ENCODE measurements at places on chromosomes 16 and 17.
A peak's percentile ranks its signal among the peaks of the same experiment; 100 is the strongest.

DNA sequence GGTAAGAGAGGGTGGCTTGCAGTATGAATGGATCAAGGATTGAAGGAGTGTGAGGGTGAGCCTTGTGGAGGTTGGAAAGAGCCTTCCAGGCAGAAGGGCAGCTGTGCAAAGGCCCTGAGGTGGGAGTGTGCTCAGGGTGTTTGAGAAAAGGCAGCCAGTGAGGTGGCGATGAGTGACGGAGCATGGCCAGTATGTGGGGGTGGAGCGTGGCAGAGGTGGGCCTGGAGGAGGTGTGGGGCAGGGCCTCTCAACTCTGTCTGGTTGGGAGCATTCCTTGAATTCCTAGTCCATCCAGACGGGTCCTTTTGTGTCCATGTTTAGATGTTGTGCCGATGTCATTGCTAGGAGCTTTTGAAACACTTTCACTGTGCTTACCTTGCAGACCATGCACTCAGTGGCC, 51.3 kb downstream of the EPN2 start:
- DNase-seq = peak; percentile 29

DNA sequence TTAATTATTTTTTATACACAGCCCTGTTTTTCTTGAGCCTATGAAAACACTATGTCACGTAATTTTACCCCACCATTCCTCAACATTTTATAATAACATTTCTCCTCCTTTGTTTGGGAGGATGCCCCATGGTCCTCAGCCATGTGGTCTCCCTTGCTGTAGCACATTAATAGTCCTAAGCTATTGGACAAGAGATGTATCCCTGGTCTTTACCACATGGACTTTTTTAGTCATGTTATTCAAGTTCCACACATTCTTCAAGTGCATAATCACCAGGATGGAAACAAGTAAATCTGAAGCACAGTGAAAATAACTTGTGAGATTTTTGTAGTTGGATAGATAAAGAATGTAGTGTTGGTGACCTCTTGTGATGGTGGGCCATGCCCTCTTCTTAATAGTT, 2.0 kb upstream of the KRTAP2-3 start:
- peak; percentile 65 for DNase-seq

DNA sequence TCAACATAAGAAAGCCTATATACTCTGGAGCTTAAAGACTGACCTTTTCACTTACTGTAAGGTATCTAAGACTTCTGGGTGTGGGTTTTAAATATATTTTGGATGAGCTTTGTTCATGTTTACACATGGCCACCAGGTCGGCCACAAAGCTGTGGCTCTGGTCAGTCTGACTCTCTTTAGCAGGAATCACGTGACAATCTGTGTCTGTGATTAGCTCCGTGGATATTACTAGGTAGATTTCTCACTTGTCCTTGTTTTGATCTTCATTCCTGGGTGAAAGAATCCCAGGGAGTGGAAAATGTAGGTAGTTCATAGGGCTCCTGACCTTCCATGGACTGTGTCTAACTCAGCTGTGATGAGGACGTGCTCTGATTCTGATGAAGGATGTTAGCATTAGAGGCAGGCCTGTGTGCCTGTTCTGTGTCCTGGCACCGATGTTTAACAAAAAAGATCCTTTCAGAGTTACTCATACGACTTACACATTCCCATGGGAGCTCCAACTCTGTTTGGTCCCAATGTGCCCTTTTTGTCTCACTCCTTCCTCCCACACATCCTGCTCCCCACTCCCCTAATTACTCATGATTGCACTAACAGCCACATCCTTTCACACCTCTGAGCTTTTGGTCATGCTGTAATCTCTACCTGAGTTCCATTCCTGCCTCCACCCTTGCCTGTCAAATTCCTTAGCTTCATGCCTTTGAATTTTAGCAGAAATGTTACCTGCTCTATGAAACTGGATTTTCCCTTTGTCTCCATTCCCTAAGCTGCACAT, 425.1 kb downstream of the MAF start:
- DNase-seq = no peak

DNA sequence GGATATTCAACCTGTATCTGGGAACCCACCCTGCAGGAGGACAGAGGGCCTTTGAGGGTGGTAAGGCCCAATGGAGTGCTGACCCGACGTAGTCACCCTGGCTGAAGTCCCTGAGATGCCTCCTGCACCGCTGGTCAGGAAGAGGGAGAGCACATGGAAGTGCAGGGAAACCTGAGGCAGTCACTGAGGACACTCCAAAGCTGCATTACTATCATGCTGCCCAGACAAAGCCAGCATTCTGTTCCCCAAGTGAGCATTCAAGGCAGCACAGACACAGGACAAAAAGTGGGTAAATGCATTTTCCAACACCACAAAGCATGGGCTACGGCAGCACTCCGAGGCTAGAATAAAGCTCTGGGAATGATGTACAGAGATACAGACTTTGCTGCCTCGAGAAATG, 46.8 kb upstream of the BCAR1 start:
- DNase-seq = no peak

DNA sequence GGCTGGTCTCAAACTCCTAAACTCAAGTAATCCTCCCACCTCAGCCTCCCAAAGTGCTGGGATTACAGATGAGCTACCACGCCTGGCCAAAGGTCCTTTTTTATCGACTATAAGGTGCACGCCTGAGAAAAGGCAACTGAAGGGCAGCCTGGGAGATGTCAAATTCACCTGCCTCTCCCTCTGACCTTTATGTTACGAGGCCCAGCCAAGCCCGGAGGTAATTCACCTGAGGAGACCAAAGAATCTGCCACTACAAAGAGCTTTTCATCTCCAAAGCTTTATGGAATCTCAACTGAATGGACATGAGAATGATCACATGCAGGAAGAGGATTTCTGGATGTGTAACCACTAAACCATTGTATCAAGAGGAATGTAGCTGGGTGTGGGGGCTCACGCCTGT, 37.2 kb downstream of the LYRM1 start:
- DNase-seq = no peak

DNA sequence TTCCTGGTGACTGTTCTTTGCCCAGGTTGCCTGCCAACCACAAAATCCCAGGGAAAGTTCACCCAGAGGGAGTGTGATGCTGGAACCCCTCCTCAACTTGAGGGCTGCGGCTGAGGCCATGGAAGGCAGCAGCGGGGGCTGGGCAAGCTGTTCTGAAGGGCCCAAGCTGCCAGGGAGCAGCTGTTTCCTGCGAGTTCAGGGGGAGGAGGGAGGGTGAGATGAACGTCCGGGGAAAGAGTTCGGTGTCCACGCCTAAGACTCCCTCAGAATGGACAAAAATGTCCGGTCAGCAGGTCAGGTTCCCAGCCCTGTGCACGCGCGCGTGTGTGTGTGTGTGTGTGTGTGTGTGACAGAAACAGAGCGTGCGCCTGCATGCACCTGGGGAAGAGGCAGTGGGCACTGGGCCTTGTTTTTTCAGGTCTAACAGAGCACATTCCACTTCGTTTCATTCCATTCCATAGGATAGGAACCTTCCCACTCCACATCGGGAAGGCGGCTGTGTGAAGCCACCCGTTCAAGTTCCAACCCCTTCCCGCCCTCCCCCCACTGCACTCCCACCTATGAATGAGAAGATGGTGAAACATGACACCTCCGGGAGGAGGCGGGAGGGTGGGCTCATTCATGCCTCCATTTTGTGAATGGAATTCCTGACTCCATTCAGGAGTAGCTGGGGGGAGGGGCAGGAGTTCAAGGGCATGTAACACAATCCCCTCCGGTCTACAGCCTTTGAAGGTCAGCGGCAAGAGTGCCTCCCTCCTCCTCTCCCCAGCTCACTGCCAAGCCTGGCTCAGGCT, 15.7 kb downstream of the ETV4 start:
- DNase-seq = peak; percentile 92

GRCh38 chr17:39001703-39002637, 34.8 kb upstream of the FBXO47 start:
- DNase-seq = peak; percentile 87

DNA sequence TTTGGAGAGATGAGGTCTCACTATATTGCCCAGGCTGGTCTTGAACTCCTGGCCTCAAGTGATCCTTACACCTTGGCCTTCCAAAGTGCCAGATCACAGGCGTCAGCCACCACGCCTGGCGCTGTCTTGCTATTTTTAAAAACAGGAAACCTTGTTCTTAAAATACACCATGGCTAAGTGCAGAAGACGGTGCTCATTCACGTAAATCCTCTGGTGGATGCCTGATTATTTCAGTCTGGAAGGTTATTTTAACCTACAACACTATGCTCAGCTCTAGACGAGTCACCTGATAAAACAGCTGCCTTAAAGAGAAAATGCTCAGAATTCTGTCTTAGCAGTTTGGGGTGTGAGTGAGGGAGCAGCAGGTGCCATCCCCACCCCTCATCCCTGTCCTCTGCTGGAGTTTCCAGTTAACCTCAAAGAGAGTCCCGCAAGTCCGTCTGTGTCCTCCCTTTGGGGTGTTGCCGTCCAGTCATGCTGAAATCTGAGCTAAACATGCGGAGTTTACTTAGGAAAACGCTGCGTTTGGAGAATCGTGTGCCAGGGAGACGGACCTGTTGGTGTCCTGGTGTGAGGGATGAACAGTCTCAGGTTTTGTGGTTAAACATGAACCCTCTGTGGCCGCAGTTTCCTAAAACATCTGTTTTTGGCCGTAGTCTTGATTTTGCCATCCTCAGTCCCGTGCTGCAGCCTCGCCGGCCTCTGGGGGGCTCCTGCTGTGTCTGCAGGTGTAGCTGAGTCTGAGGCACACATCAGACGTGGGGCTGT, 17.1 kb downstream of the SPG7 start:
- no peak for DNase-seq

DNA sequence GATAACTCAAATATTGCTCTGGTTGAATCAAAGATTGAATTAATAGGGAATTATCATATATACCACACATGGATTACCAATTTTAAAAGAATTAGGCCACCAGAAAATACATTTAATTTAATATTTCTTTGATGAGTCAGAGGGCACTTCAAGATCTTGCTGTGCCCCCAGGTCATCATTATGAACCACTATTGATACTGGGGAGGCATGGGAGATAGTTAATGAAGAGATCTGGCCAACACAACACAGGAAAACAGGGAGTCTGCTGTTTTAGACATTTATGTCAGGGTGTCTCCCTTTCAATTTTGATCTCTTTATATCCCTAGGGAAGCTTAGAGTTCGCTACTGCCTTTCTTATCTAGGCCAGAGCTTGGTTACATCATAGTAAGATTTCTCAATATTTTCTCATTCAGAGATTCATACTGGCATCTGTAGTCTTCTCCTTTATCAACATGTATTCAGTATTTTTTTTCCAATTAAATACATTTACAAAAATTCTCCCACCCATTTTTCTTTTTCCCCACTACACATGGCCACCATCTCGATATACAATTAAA, 158.3 kb upstream of the ZFHX3 start:
- peak; percentile 42 for DNase-seq

DNA sequence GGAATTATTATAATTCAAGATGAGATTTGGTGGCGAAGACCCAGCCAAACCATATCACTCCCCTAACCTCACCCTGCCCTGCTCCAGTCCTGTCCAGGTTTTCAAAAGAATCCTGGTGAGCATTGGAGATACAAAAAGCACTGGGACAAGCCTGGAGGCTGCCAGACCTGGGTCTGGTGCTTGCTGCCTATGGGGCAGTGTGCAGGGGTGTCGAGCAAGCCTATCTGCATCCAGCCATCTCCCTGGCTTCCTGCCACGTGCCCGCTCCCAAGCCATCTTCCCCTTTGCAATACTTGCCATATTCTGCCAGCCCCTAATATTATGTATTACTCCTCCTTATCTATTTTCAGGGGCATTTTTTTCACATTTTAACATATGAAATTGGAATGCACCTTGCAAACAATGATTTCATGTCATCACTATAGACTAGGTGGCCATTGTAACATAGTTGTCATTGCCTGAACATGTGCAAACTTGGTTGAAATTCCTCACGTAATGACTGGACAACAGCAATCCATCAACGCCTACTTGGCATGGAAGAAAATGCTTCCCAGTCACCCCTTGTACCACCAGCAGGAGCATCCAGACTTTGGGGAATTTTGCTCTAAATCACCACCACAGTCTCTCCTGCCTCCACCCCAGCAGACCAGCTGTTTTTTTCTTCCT, 8.1 kb upstream of the KDM8 start:
- DNase-seq = no peak

- DNase-seq = no peak
These were observed 124.2 kb upstream of the KCNJ16 start for GRCh38 chr17:69950701-69951418.

DNA sequence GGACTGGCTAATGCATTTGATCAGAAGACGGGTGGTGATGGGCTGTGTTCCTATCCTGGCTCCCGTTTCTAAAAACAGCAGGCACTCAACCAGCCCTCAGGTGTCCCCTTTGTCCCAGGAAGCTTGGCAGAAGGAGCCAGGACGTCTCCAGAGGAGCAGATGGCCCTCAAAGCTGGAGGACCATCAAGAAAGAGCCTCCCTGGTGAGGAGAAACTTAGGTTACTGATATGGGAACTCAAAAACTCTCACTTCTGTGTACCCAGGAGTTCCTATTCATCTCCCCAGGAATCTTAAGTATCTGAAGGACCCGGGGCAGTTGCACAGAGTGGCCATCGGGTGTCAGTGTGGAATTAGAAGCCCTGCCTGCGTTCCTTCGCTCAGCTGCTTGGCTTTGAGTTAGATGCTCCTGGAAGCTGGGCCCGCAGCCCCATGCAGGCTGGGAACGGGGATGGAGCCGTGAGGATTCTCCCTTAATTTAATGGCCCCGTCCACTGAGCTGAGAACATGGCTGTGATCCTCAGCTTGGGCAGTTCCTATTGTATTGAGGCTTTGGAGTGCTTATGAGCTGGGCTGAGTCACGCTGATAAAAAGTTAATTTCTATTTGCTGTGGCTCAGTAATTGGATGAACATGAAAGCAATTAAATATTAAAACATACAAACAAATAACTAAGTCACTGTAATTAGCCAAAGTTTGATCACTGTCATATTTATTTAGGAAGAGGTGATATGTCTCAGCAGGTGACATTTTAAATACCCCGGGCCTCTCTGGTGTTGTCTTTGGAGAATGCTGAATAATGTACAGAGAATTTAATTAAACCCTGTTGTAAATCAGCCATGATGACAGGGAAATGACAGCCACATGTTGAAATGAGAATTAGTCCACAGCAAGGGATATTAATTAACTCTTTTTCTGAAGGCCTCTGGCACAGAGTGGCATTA, 402.1 kb downstream of the SEC14L1 start:
- DNase-seq = peak; percentile 88

DNA sequence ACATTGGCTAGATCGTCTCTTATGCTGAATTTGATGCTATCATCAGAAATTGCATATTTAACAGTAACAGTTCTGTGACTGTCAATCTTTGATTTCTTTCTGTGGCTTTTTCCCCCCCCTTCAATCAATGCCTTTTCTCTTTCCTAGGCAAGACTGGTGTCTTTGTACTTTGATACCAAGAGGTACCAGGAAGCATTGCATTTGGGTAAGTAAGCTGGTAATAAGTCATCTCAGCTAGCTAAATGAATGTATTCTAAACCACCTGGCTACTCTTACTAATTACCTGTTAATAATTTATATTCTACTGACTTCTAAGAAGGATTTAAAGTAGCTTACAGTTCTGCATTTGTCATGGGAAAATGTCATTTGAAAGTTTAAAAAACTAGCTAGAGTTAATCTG, 20.1 kb downstream of the PSMD11 start:
- no peak for DNase-seq

GRCh38 chr17:38322156-38322779, 21.5 kb downstream of the GPR179 start:
- peak; percentile 64 for DNase-seq
